ENCODE measurements at places on chromosomes 16 and 17. TPM values are rescaled to one million over a fixed set of nuclear protein-coding genes. Genes with fewer than 3 reads are reported as not detected.

The SYT17 gene
- 0.10 TPM for total RNA-seq

The CBFA2T3 gene
- not detected for total RNA-seq

DNA sequence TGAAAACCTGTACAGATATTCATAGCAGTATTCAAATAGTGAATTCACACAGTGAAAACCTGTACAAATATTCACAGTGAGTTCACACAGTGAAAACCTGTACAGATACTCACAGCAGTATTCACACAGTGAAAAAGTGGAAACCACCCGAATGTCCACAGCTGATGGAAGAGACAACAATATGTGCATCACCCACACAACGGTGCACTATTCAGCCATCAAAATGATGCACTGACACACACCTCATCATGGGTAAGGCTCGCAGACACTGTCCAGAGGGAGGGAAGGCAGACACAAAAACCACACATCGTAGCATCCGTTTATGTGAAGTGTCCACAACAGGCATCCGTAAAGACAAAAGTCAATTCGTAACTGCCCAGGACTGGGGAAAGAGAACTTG is 100.9 kb downstream of the VPS53 start:
- DNase-seq: no peak

DNA sequence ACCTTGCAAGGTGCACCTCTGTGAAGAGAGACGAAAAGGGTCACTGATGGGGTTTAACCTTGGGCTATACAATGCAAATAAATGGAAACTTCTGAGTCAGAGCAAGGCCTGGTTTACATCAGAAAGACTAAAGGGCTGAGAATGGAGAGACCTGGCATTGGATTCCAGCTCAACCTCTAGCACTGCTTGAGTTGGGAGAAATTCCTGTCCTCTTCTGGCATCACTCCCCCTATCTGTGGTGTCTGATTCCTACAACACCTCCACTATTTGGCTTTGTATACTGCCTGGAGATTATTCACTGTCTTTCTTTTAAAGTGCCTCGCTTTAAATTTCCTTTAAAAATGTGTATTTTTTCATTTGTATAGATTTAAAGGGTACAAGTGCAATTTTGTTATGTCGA is 68.8 kb downstream of the GPR139 start:
- no peak for DNase-seq

The RNF43 gene
- 0.93 TPM for total RNA-seq

All from activated CD4-positive, alpha-beta memory T cell treated with anti-CD3 and anti-CD28 coated beads for 36 hours (primary cell).